ENCODE measurements at places on chromosomes 5 and 9.

DNA sequence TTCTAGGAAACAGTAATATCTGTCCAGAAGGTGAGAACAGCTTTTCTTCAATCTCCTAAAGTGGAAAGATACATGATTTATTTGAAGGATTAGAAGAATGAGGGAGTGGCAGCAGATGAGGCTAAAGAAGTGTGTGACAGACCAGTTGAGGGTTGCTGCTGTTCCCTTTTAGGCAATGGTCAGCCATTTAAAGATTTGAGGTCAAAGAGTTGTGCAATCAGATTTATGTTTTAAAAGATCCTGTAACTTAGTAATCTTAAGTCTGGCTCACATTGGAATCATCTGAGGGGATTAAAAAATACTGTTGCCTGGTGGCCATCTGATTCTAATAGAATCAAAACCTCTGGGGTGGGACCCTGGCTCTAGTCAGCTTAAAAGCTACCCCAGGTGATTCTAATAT is 4.3 kb upstream of the SGCD start:
- no peak for DNase-seq

- no peak for DNase-seq
Observed at GRCh38 chr5:37506241-37506640, 127.1 kb downstream of the WDR70 start.

GRCh38 chr9:122325124-122325523 is 45.7 kb upstream of the PTGS1 start:
- DNase-seq = no peak

- no peak for DNase-seq
Observed at GRCh38 chr5:143434261-143435209, 31.0 kb upstream of the NR3C1 start.

GRCh38 chr5:96572864-96573512 is 89.2 kb upstream of the CAST start:
- no peak for DNase-seq

GRCh38 chr9:112852741-112853504 is 37.8 kb downstream of the SLC46A2 start:
- DNase-seq = no peak

DNA sequence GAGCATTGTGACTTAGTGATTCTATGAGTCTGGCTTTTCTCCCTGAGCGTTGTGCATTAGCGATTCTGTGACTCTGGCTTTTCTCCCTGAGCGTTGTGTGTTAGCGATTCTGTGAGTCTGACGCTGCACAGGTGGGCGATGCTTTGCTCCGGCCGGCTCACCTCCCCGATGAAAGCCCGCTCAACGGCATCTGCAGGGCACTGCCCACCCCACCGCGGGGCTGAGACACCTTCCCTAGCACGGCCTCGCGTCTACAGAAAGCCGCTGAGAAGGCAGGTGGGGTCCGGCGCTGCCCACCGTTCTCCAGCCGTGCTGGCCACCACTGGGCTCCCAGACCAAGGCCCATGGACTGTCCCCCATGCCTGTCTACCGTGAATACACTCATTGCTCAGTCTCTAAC is 12.8 kb upstream of the SLC9A3 start:
- no peak for DNase-seq

DNA sequence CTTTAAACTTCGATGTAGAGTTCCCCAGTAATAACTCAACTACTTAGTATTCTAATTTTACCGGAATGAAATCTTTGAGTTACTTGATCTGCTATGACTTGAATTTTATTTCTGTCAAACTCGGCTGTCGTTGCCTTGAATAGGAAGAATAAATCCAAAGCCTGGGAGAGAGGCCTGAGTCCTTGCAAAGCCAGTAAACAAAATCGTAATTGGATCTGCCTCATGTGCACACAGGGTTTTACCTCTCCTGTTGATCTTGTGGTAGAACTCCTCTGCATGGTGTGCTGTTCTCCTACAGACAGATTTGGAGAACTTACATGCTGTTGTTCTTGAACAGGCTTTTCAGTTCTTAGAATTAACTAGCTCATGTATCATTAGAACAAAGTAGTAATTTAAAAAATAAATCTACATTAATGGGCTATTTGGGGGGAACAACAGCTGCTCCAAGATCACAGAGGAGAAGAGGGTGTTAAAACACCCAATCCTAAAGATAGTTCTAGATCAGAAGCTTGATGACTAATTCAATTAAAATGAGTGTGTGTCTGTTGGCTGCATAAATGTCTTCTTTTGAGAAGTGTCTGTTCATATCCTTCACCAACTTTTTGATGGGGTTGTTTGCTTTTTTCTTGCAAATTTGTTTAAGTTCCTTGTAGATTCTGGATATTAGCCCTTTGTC is 28.9 kb downstream of the HSPB3 start:
- no peak for DNase-seq

DNA sequence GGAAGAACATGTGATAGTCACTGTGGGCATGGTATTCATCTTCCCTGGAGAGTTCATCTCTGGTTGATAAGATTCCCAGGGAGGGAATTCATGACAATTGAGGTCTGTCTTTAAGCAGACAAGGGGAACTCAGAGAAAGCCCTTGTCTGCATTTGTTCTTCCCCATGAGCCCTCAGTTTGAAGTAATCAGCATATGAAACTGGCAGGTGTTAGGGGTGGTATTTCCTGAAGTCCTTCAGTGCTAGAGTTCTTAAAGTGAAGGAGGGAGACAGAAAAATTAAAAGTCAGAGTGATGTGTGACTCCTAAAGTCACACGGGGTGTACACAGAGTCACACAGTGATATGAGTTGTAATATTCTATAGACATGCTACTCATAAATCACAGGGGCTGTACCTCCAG is 60.6 kb upstream of the SYK start:
- DNase-seq = no peak

DNA sequence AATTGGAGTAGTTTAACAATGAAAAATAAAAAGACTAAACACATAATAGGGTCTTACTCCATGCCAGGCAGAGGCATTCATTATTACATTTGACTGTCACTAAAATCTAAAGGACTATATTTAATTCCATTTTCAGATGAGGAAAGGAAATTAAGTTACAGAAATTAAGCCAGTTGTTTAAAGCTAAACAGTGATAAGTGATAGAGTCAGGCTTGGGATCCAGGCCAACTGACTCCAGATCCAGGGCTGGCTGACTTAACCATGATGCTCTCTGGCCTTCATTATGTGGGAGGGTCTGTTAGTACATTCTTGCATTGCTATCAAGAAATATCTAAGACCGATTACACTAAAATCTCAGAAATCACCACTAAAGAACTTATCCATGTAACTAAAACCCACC is 107.2 kb downstream of the ARHGEF28 start:
- no peak for DNase-seq

DNA sequence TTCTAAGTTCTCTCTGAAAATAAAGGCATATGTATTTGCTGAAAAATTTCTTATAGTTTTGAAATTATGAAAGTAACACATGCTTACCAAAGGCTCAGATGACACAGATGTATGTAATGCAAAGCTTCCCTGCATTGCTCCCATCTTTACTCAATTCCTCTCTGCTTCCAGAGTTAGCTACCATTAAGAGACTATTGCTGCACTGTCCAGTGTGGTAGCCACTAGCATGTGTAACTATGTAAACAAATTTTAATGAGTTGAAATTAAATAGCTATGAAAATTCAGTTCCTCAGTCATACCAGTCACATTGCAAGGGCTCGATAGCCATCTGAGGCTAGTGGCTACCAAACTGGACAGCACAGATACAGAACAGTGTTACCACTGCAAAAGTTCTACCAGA is 17.9 kb downstream of the FRMD3 start:
- no peak for DNase-seq

GRCh38 chr9:38713426-38713825 is 6.5 kb downstream of the FAM240B start:
- DNase-seq = no peak

- no peak for DNase-seq
Observed at GRCh38 chr9:113857875-113858274, 18.2 kb upstream of the ZNF618 start.

DNA sequence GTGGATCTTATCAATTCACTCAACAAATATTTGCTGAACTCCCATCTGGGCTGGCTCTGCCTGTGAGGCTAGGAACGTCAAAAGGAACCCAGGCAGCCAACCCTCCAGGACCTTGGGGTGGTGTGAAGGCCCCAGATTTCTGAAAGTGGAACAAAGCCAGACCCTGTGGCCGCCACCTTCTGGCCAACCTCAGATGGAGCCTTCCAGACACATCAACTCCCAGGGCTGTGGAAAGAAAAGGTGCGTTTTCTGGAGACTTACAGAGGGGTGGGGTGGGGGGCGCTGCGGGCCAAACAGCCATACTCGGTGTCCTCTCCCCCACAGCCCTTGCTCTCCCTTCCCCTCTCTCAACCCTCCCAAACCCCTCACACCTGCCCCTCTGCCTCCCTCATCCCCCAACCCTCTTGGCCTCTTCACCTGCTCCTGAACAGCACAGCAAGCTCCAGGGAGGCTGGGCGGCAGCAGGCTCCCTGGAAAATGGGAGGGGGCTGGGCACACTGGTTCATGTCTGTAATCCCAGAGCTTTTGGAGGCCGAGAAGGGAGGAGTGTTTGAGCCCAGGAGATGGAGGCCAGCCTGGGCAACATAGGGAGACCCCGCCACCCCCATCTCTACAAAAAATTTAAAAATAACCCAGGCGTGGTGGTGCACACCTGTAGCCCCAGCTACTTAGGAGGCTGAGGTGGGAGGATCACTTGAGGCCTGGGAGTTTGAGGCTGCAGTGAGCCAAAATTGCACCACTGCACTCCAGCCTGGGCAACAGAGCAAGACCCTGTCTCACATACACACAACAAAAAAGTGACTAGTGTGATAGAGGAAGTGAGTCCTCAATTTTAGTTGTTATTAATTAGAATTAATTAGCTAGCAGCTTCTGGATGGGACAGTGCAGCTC is 45.0 kb upstream of the PRRC2B start:
- DNase-seq = no peak

DNA sequence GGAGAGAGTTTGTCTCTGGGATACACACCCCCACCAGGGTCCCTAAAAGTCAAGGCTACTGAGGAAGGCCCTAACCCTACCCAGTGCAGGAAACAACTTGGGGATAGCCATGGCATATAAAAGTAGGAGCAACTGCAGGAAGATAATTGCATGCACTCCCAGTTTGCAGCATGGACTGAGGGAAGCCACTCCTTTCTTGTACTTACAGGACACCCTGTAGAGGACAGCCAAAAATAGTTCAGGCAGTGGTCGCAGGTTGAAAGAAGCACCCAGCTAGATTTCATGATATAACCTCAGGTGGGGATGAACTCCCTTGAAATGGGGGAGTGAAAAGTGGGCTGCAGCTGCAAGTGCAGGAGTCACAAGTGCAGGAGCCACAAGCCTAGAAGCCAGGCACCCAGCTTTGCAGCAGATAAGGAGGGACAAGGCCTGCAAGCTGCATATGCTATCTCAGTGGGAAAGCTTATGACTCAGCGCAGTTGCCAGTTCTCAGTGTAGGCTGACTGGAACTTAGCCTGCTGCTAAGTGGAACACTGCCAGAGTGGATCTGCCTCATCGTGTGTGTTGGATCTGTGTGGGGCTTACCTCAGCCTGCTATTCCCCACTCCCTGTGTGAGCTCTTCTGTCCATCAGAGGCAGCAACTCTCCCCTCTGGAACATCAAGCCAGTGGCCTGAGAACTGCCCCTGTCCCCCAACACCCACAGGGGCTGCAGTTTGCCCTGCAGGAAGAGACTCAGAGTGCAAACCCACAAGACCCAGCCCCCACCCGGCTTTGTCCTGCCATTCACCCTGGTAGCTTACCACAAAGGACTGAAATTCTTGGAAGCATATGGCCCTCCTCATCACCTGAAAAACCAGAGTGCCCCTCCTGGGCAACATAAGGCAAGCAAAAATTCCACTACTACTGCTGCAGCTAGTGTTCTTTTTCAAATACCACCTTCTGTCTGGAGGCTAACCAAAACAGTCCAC is 42.7 kb downstream of the CYLC2 start:
- no peak for DNase-seq

DNA sequence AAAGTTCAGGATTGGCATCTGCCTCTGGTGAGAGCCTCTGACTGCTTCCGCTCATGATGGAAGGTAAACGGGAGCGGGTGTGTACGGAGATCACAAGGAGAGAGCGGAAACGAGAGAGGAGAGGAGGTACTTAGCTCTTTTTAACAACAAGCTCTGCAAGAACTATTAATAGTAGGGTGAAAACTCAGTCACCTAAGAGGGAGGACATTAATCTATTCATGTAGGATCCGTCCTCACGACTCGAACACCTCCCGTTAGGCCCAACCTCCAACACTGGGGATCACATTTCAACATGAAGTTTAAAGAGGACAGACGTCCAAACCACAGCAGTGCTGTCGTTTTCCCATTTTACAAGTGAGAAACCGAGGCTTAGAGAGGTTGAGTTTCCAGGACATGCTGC is 173.7 kb downstream of the SLC28A3 start:
- DNase-seq = no peak

GRCh38 chr5:393846-394275 is 49.1 kb upstream of the EXOC3 start:
- no peak for DNase-seq

- no peak for DNase-seq
Observed at GRCh38 chr5:77773734-77774280, 2.3 kb downstream of the TBCA start.

DNA sequence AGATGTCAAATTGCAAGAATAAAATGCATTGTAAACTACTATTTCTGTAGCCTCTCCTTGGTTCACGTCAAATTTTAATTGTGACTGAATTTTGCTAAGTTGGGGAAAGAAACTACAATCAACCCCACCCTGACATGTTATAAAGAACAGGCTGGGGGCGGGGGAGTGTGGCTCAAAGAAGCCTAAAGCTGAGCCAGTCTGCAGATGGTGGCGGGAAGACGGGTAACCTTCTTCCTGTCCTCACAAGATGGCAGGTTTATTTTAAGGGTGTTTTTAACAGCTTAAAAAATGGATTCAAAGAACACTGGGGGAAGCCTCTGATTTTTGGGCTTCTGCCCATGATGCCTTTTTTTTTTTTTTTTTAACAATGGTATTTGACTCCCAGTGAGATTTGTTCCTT is 68.5 kb upstream of the MELK start:
- DNase-seq = no peak

DNA sequence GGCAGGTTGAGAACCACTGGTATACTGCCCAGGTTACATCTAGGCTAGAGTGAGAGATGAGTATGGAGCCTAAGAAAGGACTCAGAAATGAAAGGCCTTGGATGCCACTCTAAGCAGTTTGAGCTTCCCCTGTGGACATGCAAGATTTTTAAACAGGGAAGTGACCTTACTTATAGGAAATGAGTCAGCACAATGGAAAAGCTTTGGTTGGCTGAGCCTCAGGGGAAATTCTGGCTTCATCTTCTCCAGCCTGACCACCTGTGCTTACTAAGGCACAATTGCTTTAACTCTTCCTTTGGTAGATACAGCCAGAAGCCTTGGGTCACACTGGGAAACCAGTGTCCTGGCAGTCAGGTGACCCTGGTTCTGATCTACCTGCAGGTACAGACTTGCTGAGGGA is 380.2 kb upstream of the ZNF462 start:
- DNase-seq = no peak

DNA sequence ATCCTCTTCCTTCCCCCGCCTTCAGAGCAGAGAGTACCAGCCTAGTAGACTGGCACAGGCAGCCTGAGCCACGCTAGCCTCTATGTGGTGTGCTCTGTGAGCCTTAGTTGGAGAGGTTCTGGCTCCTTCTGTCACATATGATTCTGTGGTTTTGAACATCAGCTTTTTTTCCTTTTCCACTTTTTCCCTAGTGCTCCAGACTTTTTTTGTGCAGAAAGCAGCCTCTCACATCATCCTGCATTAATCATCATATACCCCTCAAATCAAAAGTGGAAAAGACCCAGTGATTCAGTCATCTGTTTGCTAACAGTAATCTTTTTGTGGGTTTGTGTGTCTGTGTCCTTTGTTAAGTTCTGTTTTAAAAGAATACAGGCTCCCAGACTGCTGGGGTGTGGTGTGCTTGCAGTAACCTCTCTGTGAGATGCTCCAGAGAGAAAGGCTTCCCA is 663.9 kb upstream of the RGMB start:
- no peak for DNase-seq
